ENCODE measurements at places on chromosomes 1 and 21. TPM values are rescaled to one million over a fixed set of nuclear protein-coding genes. Genes with fewer than 3 reads are reported as not detected.

Gene TMCC2
- 4.3 TPM for total RNA-seq

Gene RGS16
- 4.3 TPM for total RNA-seq

Gene WDR64
- total RNA-seq = 0.10 TPM

Gene ANGPTL3
- not detected for total RNA-seq

Gene CLCA4
- total RNA-seq = not detected

Gene HOOK1
- total RNA-seq = 8.8 TPM

Gene LCK
- 112 TPM for total RNA-seq

Gene CR2
- total RNA-seq = 1.4 TPM

Gene SLC9C2
- total RNA-seq = not detected

Gene PALMD
- total RNA-seq = not detected

Gene INPP5B
- 18.6 TPM for total RNA-seq
